ENCODE measurements at places on chromosomes 6 and 20. TPM values are rescaled to one million over a fixed set of nuclear protein-coding genes. Genes with fewer than 3 reads are reported as not detected.

Gene RAET1L
- 0.62 TPM for total RNA-seq

Gene UBE2J1
- 32.7 TPM for total RNA-seq

Gene TBX18
- 19.3 TPM for total RNA-seq

Gene ULBP2
- total RNA-seq, result 0.39 TPM

Gene POFUT1
- 42.4 TPM for total RNA-seq

Gene COL9A3
- total RNA-seq, result 9.0 TPM

Gene GGTLC1
- total RNA-seq, result not detected

Gene PMEPA1
- total RNA-seq, result 22.6 TPM

- H3K27me3 ChIP-seq, result no peaks in the 10 kb centered on the region
- H3K27ac ChIP-seq, result no peak overlapping the region
- ATAC-seq, result no peak
- H3K4me1 ChIP-seq, result no peaks in the 10 kb centered on the region
Measured at GRCh38 chr20:39534846-39535245, 572.7 kb downstream of the DHX35 start.

DNA sequence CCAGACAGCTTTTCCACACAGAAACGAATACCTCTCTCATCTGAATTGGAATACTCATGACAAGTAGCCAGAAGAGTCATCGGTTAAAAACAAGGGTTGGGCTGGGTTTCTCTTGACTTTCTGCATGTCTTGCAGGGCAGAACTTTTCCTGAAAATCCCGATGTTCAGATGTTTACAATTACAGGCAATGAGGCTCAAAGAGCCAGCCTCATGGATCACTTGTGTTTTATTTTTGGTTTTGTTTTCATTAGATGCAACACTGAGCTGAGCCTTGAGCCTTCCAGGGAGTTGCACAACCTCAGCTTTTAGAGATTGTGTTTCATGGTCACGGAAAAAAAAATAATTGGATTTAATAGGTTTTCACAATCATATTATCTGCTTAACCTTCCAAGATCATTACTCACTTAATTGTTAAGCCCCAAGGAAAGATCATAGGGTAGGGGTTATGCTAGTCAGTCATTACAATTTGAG lies 288.1 kb upstream of the PRDM1 start:
- no peak overlapping the region for H3K4me3 ChIP-seq
- H3K36me3 ChIP-seq, result no peaks in the 10 kb centered on the region
- H3K4me1 ChIP-seq, result peaks cover 26% of the 10 kb centered on the region
- H3K27me3 ChIP-seq, result no peaks in the 10 kb centered on the region

DNA sequence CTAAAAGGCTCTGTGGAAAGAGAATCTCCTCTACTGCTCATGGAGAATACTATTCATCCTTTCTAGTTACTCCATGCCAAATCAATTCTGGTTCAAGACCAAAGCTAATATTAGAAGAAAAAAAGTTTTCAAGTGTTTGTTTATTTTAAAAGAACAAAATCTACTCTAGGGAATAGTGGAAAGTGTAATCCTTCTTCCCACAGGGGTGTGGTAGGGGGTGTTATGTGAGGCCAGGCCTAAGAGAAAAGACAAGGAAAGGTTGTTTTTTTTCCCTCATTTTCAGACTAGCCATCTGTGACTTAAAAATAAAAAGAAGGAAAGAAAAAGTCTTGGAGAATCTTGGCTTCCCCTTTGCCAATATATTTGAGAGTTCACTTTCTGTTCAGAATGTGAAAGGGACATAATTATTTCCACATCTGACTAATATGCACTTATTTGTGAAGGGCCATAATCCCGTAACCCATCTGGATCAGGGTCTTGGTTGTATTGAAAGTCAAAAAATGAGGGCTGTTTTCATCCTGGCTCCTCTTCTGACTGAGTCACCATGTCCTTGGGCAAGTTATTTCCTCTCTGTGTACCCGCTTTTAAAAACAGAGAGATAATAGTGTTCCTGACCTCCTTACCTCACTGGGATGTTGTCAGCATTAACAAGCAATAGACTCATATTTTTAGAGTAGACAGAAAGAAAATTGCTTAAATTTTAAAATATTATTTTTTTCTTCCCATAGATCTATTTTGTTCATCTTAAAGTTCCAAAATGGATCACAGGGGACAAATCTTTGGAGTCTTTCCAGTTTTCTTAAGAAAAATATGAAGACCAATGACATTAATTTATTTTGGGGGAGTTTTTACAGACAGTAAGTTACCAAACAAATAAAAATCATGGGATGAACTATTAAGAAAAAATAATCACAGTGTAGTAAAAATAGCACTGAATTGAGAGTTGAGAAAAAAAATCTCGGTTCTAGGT lies 233.7 kb downstream of the IBTK start:
- H3K27me3 ChIP-seq, result no peaks in the 10 kb centered on the region
- no peaks in the 10 kb centered on the region for H3K36me3 ChIP-seq
- peak overlapping the region; percentile 67 for H3K27ac ChIP-seq
- peak; percentile 77 for ATAC-seq
- no peak overlapping the region for H3K4me3 ChIP-seq

- no peaks in the 10 kb centered on the region for H3K27me3 ChIP-seq
- no peak for ATAC-seq
- no peak overlapping the region for H3K4me3 ChIP-seq
Measured at GRCh38 chr20:57434390-57434700, 43.1 kb downstream of the RBM38 start.

DNA sequence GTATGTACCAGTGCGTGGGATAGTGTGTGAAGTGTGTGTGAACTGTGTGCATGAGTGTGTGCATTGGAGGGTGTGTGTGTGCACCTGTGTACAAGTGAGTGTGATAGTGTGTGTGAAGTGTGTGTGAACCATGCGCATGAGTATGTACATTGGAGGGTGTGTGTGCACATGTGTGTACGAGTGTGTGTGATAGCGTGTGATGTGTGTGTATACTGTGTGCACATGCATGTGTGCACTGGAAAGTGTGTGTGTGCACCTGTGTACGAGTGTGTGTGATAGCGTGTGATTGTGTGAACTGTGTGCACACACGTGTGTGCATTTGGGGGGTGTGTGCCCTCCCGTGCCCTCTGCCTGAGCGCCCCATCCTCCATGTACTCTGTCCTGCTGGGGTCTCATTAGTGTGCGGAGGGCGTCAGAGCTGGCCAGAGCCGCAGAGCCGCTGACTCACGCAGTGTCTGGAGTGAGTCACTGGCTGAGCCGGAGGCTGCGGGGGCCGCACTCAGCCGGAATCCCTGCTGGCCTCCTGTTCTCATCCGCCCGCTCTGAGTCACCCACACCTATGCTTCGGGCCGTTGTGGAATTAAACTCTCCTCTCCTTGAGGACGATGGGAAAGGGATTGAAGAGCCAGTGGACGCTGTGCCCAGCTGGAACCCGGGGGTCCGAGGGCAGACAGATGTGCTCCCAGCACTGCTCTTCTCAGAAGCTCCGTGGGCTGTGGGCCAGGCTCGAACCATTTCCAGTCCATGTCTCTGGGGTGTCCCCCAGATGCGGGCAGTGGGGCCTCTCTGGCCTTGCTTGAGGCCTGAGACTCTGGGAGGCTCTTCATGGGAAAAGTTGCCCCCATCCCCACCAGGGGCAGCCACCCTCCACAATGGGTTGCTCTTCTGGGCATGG lies 27.3 kb upstream of the STX16 start:
- H3K36me3 ChIP-seq, result no peaks in the 10 kb centered on the region
- no peak overlapping the region for H3K27ac ChIP-seq

DNA sequence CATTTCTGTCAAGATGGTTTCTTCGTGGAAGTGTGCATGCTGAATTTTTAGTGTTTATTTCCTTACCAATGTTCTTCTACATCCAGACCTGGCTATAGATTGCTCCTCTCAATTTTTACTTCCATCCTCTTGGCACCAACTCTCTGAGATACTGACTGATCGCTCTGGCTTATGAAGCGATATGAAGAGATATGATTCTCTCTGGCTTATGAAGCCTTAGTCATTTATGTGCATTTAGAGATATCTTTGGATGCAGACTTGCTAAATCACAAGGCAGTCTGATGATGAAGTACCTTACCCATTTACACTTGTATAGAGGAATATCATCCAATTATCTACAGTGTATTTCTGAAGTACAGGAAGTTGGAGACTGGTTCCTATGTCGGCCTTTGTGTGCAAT lies 295.4 kb upstream of the STXBP5 start:
- peaks cover 26% of the 10 kb centered on the region for H3K4me1 ChIP-seq
- H3K27ac ChIP-seq, result no peak overlapping the region

- no peaks in the 10 kb centered on the region for H3K4me1 ChIP-seq
- H3K4me3 ChIP-seq, result no peak overlapping the region
- no peaks in the 10 kb centered on the region for H3K36me3 ChIP-seq
- H3K27ac ChIP-seq, result no peak overlapping the region
- no peak for ATAC-seq
Measured at GRCh38 chr20:18092890-18093289, 35.2 kb upstream of the OVOL2 start.

DNA sequence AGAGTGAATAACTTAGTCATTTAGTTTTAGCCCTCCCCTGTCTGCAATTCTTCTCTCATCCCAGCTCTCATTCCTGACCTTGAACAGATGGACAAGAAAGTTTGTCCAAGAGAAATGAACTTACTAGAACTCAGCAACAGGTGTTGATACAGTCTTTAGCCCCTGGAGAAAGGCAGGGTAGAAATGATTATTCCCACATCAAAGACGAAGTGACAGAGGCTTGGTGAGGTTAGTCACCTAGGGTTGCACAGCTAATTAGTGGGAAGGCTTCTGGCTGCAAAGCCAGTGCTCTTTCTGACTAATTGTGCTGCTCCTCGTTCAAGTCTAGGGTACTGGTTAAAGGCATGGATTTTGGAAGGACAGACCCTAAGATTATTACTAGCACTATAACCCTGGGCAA lies 4.5 kb downstream of the ZDHHC14 start:
- H3K27me3 ChIP-seq, result no peaks in the 10 kb centered on the region
- H3K27ac ChIP-seq, result no peak overlapping the region
- ATAC-seq, result no peak
- peaks cover 9% of the 10 kb centered on the region for H3K4me1 ChIP-seq
- no peak overlapping the region for H3K4me3 ChIP-seq

DNA sequence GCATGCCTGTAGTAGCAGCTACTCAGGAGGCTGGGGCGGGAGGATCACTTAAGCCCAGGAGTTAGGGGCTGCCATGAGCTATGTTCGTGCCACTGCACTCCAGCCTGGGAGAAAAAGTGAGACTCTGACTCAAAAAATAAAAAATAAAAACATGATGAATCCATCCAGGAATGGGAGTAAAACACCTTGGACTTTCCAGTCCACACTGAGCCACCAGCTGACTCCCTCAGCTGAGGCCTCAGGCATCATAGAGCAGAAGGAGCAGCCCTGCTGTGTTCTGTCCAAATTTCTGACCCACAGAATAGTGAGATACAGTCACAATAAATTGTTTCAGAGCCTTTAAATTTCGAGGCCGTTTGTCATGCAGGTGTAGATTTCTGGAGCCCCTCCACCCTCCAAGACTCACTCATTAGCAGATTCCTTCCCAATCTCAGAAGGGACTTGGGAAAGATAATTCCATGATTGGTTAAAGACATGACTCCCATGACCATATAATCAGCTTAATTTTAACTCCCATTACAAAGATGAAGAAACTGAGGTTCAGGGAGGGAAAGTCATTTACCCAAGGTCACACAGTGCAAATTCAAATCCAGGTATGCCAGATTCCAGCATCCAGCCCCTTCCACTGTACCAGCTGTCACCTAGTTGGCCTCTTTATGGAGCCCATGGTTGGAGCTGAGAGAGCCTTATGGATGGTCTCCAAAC lies 9.0 kb upstream of the MMP9 start:
- H3K4me1 ChIP-seq, result no peaks in the 10 kb centered on the region
- H3K36me3 ChIP-seq, result no peaks in the 10 kb centered on the region
- peaks cover 95% of the 10 kb centered on the region for H3K27me3 ChIP-seq
- H3K4me3 ChIP-seq, result no peak overlapping the region
- no peak overlapping the region for H3K27ac ChIP-seq

DNA sequence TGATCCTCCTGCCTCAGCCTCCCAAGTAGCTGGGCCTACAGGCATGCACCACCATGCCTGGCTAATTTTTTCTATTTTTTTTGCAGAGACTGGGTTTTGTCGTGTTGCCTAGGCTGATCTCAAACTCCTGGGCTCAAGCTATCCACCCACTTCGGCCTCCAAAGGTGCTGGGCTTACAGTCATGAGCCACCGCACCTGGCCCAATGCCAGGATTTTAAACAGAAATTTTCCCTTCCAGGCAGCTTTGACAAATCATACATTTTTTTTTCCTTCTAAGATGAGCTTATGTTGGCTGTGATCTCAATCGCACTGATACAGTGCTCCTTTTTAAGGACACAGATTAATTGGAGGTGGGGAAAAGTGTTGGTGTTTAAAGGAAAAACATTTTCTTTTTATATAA lies 73.2 kb upstream of the CD2AP start:
- no peaks in the 10 kb centered on the region for H3K4me1 ChIP-seq
- no peak overlapping the region for H3K27ac ChIP-seq
- no peak for ATAC-seq
- H3K4me3 ChIP-seq, result no peak overlapping the region

GRCh38 chr6:110816677-110817076 lies 1.4 kb upstream of the CDK19 start:
- no peaks in the 10 kb centered on the region for H3K27me3 ChIP-seq
- H3K36me3 ChIP-seq, result no peaks in the 10 kb centered on the region

DNA sequence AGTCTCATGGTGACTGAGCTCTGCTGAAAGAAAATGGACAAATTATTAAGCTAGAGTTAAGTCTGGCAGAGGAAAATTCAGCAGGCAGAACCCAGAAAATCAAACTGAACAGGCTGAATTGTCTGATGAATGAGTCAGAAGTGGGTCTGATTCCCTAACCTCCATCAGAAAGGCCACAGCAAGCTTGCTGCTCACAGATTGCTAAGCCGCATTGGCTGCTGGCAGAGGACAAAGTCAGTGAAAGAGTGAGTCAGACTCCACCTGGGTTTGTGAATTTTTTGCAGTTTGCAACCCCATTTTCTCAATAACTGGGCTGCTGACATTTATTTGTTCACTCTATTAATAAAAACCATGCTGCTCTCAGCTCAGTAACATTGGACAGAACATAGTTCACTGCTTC lies 191.3 kb downstream of the EPM2A start:
- ATAC-seq, result no peak
- no peaks in the 10 kb centered on the region for H3K27me3 ChIP-seq
- H3K4me1 ChIP-seq, result no peaks in the 10 kb centered on the region

DNA sequence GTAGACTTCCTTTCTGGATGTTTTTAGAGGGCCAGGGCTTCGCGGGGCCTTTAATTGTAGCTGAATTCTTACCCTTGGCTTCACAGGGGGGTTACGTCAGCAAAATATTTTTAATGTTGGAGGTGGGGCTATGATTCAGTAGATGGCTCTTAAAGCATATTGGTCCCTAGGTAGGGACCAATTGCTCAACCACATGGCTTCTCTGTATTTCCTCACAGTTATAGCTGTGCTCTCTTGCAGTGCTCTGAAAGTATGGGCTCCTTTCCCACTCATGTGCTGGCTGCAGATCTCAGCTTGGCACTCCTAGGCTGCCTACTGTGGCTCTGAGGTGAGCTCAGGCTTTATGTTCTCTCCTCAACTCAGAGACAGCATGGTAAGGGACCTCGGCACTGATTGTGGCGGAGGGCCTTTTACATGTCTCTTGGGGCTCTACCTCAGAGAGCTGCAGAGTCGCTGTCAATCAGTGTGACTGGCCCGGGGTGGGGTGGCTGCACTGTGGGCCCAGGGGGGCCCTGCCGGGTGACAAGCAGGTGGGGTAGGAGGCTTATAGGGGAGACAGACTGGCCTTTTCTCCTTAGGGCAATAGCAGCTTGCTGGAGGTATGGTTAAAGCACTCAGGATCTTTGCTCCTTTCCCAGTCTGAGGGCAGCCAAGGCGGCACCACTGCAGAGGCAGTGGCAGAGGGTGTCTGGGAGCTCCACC lies 318.0 kb downstream of the DOK5 start:
- no peaks in the 10 kb centered on the region for H3K4me1 ChIP-seq
- H3K27ac ChIP-seq, result no peak overlapping the region
- no peak overlapping the region for H3K4me3 ChIP-seq
- peak; percentile 51 for ATAC-seq
- H3K36me3 ChIP-seq, result no peaks in the 10 kb centered on the region
